ENCODE measurements at places on chromosomes 13 and 19. TPM values are rescaled to one million over a fixed set of nuclear protein-coding genes. Genes with fewer than 3 reads are reported as not detected.

GRCh38 chr13:114012141-114012540, 38.3 kb upstream of the C13orf46 start:
- no peak overlapping the region for H3K27ac ChIP-seq
- H3K4me3 ChIP-seq = no peak overlapping the region
- no peaks in the 10 kb centered on the region for H3K4me1 ChIP-seq

DNA sequence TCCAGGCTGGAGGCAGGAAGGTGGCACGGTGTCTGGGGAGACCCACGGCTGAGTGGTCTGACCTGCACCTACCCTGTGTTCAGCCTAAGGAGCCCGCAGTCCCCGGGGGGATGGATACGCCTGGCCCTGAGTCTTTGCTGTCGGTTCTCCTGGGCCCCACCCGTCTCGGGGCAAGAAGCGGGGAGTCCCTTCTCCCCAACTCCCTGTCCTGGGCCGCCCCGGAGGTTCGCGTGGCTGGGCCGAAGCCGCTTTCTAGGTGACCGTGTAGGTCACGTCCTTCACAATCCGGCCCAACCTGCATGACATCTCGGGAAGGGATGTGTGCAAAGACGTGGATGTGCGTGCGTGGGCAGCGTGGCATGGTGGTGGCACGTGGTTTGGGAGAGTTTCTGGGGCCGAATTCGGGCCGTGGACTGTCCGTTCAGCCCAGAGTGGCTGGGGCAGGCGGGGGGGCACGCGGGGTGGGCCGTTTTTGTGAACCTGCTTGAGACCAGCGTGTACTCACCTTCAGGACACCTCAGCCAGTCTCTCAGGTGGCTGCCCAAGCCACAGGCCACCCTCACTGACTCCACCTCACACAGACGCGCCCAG, 103.3 kb downstream of the PTPRS start:
- no peaks in the 10 kb centered on the region for H3K27me3 ChIP-seq
- peaks cover 29% of the 10 kb centered on the region for H3K36me3 ChIP-seq
- H3K4me1 ChIP-seq = no peaks in the 10 kb centered on the region
- no peak overlapping the region for H3K4me3 ChIP-seq

DNA sequence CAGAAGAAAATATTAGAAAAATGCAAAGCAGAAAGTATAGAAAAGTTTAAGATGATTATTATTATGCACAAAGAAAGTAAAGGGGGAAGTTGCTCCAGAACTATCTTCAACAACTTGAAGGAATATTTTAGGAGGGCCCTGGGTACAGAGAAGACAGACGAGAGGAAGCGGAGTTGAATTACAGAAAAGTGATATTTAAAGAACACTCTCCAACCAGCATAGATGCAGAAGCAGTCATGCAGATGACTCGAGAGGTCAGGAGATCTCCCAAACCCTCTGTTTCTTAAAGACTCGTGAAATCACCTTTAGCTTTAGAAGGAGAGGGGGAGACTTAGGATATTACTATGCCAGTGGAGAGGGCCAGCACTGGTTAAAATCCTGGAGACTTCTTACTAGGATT, 8.5 kb upstream of the SHISA2 start:
- no peak overlapping the region for H3K27ac ChIP-seq
- DNase-seq = no peak
- peaks cover 50% of the 10 kb centered on the region for H3K27me3 ChIP-seq
- no peaks in the 10 kb centered on the region for H3K4me1 ChIP-seq
- no peak overlapping the region for H3K4me3 ChIP-seq
- no peaks in the 10 kb centered on the region for H3K36me3 ChIP-seq

DNA sequence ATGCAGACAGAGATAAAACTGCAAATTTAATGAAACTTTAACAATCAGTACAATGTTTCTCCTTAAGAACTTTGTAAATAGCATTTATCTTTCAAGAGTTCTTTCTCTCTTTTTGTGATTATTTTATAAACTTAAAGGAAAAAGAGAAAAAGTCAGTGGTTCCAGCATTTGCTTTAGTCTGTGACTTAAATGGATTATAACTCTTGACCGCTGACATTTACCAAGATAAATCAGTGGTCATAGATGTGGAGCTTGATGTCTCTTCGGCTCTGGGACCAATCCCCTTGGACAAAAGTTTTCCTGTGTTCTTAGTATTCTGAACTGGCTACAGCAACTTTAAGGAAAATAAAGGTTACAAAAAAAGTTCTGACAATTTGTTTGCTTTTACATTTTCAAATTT, 162.6 kb downstream of the TM9SF2 start:
- peaks cover 5% of the 10 kb centered on the region for H3K4me1 ChIP-seq
- no peak overlapping the region for H3K27ac ChIP-seq
- H3K36me3 ChIP-seq = no peaks in the 10 kb centered on the region
- H3K27me3 ChIP-seq = no peaks in the 10 kb centered on the region
- DNase-seq = no peak

DNA sequence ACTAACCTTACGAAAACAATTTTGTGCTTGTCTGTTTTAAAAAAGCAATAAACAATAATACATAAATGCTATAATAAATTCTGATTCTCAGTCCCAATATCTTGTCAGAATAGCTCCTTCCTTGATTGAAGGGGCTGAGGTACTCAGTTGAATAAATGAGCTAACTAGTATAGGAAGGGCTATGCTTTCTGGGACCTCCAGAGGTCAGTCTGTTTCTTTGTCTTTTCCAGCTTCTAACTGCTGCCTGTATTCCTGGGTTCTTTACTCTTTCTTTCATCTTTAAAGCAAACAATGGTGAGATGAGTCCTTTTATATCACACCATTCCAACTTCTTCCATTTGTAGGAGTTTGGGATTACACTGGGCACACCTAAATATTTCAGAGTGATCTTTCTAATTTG, 1297.0 kb upstream of the ATXN8OS start:
- H3K36me3 ChIP-seq = no peaks in the 10 kb centered on the region
- H3K27ac ChIP-seq = no peak overlapping the region
- DNase-seq = no peak
- H3K4me1 ChIP-seq = no peaks in the 10 kb centered on the region

- no peaks in the 10 kb centered on the region for H3K36me3 ChIP-seq
- peak; percentile 93 for DNase-seq
- peak overlapping the region; percentile 79 for H3K4me3 ChIP-seq
Observed at GRCh38 chr19:35124098-35125060, 8.8 kb downstream of the FXYD3 start.

- peak overlapping the region; percentile 88 for H3K27ac ChIP-seq
- peak overlapping the region; percentile 67 for H3K4me3 ChIP-seq
- H3K27me3 ChIP-seq = no peaks in the 10 kb centered on the region
- peaks cover 37% of the 10 kb centered on the region for H3K4me1 ChIP-seq
Observed at GRCh38 chr13:75804054-75804453, 167.9 kb downstream of the LMO7 start.

- peaks cover 49% of the 10 kb centered on the region for H3K36me3 ChIP-seq
- H3K27ac ChIP-seq = no peak overlapping the region
- no peak overlapping the region for H3K4me3 ChIP-seq
- DNase-seq = no peak
Observed at GRCh38 chr19:19274716-19275565, 1.8 kb upstream of the TM6SF2 start.

GRCh38 chr19:29076161-29076560, 136.8 kb downstream of the UQCRFS1 start:
- no peaks in the 10 kb centered on the region for H3K36me3 ChIP-seq
- H3K4me1 ChIP-seq = no peaks in the 10 kb centered on the region
- no peak overlapping the region for H3K27ac ChIP-seq
- H3K27me3 ChIP-seq = peaks cover 63% of the 10 kb centered on the region

DNA sequence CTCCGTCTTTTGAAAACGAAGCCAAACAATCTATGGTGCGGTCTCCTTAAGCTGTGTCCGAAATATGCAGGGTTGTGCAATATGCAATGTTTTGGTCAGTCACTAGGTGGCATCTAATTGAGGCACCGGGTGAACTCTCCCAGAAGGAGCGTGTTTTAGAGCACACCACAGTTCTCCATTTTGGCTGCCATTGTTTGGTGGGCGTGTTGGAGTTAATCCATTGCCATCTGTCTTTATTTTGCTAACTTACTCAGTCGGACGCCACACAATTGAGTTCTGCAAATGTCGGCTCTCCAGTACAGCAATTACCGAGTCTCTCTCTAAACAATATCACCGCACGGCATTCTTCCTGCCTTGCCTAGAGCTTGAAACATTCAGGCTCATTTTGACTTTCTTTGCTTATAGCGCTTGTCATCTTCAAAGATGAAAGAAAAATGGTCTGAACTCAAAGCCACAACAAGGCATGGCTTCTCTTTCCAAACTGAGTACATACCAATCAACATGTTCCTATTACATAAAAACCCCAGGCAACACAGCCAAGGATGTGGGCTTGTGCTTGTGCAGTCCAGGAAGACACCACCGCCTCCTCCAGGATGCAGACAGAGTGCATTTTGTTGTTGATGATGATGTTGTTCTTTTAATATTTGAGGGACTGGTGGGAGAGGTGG, 182.0 kb upstream of the SERP2 start:
- no peaks in the 10 kb centered on the region for H3K36me3 ChIP-seq
- H3K27me3 ChIP-seq = no peaks in the 10 kb centered on the region
- H3K4me1 ChIP-seq = peaks cover 7% of the 10 kb centered on the region
- no peak for DNase-seq
- H3K27ac ChIP-seq = peak overlapping the region; percentile 47

GRCh38 chr19:30804751-30805150, 432.6 kb downstream of the ZNF536 start:
- H3K36me3 ChIP-seq = no peaks in the 10 kb centered on the region
- H3K27ac ChIP-seq = no peak overlapping the region
- H3K4me1 ChIP-seq = no peaks in the 10 kb centered on the region
- DNase-seq = no peak
- peak overlapping the region; percentile 5 for H3K4me3 ChIP-seq
- peaks cover 95% of the 10 kb centered on the region for H3K27me3 ChIP-seq

DNA sequence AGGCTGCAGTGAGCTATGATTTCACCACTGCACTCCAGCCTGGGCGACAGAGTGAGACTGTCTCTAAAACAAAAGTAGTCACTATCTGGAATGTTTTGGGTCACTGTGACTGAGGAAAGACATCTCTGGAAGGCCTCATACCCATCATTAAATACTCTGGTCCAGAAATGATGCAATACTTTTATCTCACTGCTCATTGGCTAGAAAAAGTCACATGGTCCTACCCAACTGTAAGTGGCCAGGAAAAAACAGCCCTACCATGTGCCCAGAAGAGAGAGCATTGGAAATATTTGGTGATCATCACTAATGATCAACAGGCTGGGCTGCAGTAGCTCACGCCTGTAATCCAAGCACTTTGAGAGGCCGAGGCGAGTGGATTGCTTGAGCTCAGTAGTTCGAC, 29.8 kb downstream of the PNPLA6 start:
- H3K4me3 ChIP-seq = no peak overlapping the region
- H3K4me1 ChIP-seq = no peaks in the 10 kb centered on the region
- no peak overlapping the region for H3K27ac ChIP-seq
- no peaks in the 10 kb centered on the region for H3K27me3 ChIP-seq
- no peak for DNase-seq

DNA sequence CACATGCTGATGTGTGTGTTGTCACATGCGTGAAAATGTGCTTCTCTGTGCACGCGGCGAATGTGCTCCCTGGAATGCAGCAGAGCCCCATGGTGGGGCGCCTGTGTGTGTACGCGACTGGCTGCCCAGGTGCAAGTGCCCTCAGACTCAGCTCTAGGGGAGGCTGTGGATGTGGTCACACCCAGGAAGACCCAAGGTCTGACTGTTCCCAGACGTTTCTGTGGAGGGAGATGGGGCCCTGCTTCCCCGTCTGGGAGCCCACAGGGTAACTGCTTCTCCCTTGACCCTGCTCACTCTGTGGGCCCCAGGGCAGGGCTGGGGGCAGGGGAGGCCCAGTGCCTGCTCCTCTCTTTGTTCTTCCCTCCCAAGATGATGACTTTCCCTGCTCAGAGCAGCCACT, 7.9 kb upstream of the UQCR11 start:
- no peak overlapping the region for H3K27ac ChIP-seq
- no peak for DNase-seq
- no peak overlapping the region for H3K4me3 ChIP-seq
- peaks cover 56% of the 10 kb centered on the region for H3K36me3 ChIP-seq

- H3K27ac ChIP-seq = no peak overlapping the region
- H3K27me3 ChIP-seq = peaks cover 3% of the 10 kb centered on the region
- no peak for DNase-seq
- H3K36me3 ChIP-seq = no peaks in the 10 kb centered on the region
- H3K4me3 ChIP-seq = no peak overlapping the region
Observed at GRCh38 chr13:24097667-24098066, 62.9 kb upstream of the SPATA13 start.

GRCh38 chr19:53432088-53432661, 391 bp downstream of the ZNF761 start:
- DNase-seq = peak; percentile 16
- no peaks in the 10 kb centered on the region for H3K27me3 ChIP-seq
- peaks cover 9% of the 10 kb centered on the region for H3K36me3 ChIP-seq
- H3K27ac ChIP-seq = peak overlapping the region; percentile 74
- H3K4me3 ChIP-seq = peak overlapping the region; percentile 90

DNA sequence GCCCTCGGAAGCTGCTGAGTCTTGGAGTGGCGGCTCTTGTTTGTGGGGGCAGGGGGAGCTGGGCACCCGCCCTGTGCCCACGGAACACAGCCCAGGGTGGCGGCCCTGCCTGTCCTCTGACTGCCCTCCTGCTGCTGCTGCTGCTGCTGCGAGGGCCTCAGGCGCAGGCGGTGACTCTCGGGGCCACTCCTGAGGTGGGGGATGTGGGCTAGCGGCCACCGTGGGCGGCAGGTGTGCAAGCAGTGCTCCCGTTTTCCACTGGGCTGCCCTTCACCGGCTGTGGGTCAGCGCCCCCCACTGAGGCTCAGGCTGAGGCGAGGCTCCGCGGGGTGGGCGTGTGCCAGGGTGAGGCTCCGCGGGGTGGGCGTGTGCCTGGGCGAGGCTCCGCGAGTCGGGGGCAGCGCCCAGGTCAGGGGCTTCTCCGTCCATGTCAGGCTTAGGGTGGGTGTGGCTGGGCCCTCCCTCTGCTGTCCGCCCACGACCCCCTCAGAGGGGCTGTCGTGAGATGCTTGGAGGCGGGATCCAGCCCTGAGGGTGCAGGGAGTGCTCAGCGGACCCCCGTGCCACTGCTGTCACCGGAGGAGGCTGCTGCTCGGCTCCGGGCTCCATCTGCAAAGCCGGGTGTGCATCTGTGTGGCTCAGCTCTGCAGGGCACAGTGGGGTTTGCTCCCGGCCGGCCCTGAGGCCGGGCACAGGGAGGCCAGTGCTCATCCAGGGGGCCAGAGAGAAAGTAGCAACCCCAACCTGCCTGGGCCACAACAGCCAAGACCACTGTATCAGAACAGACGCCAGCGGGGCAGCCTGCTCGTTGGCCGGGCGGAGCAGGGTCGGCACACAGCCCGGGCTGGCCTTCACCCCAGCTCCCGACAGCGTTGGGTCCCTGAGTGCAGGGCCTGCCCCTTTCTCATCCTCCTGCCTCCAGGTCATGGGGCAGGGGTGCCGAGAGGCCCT, 14.5 kb downstream of the CSNK1G2 start:
- H3K27me3 ChIP-seq = no peaks in the 10 kb centered on the region
- H3K4me3 ChIP-seq = no peak overlapping the region
- H3K4me1 ChIP-seq = peaks cover 3% of the 10 kb centered on the region

The FUT2 gene
- total RNA-seq = not detected

The NLRP9 gene
- not detected for total RNA-seq

The BRSK1 gene
- total RNA-seq = 3.0 TPM

The LILRB5 gene
- total RNA-seq = 5.7 TPM

The ZNF155 gene
- total RNA-seq = 7.3 TPM

The CALR3 gene
- not detected for total RNA-seq

The TEX26 gene
- not detected for total RNA-seq

Data from left ventricle myocardium inferior (tissue), 1 donor.